SK-N-MC (cell line): ENCODE measurements at places on chromosomes 7 and 10.

- DNase-seq: no peak
These were observed 15.6 kb upstream of the CLDN12 start for GRCh38 chr7:90387470-90388240.

DNA sequence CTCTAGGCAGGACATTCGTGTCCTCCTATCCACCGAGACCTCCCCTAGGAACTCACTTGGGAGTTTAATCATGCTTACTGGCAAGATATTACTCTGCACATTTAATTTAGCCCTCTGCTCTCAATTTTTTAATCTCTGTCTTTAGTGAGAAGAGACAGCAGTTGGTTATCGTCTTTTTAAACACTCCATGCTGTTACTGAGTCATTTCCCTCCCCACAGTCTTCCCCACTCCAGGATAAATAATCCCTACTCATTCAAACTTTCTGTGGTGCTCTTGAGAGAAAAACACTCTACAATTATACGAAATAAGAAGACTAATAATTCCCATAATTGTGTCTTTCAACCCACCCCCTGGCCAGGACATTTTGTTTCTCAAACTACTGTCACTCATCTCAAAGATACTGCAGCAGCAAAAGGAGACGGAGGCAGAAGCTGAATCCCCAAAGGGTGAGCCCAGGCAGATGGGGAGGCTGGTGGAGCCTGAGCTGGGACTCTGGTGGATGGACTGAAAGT lies 84.2 kb downstream of the ANK3 start:
- no peak for DNase-seq

DNA sequence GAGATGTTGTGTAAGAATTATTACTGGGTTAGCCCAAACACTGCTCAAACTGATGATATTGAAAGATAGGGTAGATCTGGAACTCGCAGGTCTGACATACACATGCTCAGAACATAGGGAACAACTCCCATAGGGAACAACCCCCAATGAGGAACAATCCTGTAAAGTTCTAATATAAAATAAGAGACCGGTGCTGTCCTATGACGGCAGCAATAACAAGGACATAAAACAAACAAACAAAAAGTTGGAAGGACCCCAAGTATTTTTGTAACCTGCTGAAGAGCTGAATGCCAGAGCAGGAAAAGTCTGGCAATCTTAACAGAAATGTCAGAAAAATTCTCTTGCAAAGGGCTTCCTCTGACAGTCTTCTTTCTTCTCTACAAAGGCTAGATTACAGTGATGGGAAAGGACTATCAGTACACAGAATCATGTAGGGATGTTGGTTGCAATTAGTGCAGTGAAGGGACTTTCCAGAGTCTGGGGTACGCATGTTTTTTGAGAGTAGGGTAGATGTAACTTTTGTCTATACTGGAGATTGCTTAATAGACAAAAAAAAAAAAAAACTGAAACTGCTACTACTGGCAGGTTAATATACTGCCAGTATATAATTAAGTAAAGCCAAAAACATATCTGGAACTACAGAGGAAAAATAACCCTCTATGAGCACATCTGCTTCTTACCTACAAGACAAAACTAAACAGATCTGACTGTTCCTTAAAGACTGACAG lies 35.5 kb downstream of the IDE start:
- no peak for DNase-seq

DNA sequence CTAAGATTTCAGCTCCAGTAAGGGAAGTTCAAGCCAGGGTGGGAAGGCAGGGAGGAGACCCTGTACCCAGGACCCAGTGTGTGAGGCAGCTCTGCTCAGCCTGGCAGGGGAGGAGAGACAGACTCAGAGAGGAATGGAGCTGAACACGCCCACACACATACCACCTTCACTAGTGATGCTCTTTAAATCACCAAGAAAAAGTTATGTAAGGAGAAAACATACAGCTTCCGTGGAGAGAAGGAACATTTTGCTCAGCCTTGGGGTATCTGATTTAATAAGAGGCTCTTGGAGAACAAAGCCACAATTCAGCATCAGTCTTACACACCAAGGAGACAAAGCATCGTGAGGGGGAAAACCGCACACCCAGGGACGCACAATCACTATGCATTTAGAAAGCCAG lies 62.9 kb downstream of the PRKAG2 start:
- DNase-seq: no peak

- no peak for DNase-seq
These were observed 19.8 kb downstream of the PIK3AP1 start for GRCh38 chr10:96700374-96701099.

GRCh38 chr7:30065746-30066145 lies 37.5 kb downstream of the PLEKHA8 start:
- no peak for DNase-seq

DNA sequence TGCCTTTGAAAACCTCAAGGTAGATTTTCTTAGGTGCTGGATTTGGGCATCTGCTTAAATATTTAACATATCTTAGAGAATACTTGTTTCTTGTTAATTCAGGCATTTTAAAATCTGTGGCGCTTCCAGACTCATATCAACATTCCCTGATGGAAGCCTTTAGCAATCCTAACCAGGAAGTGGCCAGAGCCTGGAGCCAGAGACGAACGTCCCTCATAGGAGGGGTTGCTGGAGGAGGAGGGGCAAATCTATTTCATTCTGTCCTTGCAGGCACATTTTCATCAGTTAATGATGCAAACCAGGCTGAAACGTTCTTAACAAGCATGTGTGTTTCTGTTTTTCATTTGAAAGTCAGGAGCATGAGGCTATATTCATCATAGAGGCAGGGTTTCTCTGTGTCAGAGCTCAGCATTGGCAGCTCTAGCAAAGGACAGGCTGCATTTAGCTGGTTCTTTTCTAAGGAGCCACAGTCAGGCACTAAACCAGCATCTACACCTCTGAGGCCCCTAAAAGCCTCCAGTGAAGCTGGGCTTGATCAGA lies 17.8 kb upstream of the IFIT2 start:
- DNase-seq: no peak
